AG08395 (cell line): ENCODE measurements at places on chromosomes 4 and X.
A peak's percentile ranks its signal among the peaks of the same experiment; 100 is the strongest.

DNA sequence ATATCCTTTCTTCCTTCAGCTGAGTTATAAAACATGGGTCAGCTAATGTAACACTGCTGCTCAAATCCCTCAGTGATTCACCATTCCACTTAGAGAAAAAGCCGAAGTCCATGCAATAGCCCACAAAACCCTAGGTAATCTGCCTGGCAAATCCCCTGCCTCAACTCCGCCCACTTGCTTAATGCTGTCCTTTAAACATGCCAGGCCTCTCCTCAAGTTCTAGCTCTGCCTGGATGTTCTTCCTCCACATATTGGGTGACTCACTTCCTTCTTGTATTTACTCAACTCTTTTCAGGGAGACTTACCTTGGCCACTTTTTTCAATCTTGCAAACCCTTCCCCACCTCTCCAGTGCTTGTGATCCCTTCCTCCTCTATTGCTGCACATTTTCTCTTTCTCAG is 89.8 kb downstream of the EMCN start:
- peak; percentile 2 for DNase-seq

DNA sequence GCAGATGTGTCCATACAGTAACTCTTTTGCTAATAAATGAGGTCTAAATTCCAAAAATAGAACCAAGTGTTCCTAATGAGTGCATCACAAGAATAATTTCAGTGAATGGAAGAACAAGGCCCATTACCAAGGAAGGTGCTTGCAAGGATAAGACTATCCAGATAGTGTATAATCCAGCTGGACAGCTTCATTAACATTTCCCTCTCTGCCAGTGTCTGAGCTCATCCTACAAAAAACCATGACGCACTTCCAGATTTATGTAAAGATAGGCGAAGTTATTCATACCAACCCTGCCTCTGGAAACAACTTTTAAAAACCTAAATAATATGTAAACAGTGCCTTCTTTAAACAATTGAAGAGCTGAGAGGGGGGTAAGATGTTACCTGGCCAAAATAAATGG is 177.9 kb upstream of the STK26 start:
- DNase-seq: no peak

- DNase-seq: no peak
Observed at GRCh38 chr4:1164040-1164439, 8.3 kb downstream of the SPON2 start.

- no peak for DNase-seq
Observed at GRCh38 chrX:69319376-69319775, 154.1 kb upstream of the PJA1 start.

- no peak for DNase-seq
Observed at GRCh38 chrX:154142386-154142785, 1.7 kb upstream of the OPN1LW start.

- no peak for DNase-seq
Observed at GRCh38 chr4:166400270-166400894, 527.3 kb downstream of the TLL1 start.

- no peak for DNase-seq
Observed at GRCh38 chr4:18110099-18110498, 88.5 kb upstream of the LCORL start.
